ENCODE measurements at places on chromosomes 7 and 10.
A peak's percentile ranks its signal among the peaks of the same experiment; 100 is the strongest.

DNA sequence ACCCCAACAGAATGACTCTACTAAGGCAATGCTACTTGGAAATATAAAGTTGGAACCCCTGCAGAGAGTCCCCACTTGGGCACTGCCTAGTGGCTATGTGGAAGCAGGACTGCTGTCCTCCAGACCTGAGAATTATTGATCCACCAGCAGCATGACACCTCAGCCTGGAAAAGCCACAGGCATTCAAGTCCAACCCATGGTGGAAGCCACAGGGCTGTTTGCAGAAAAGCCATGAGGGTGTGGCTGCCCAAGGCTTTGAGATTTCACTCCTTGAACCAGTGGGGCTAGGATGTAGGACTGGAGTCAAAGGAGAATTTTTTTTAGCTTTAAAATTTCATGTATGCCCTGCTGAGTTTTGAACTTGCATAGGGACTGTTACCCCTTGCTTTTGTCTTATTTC is 13.6 kb upstream of the GHRHR start:
- H3K4me1 ChIP-seq: no peaks in the 10 kb centered on the region
- H3K4me3 ChIP-seq: no peak overlapping the region
- no peak overlapping the region for H3K27ac ChIP-seq
- no peak for DNase-seq
- H3K27me3 ChIP-seq: peaks cover 35% of the 10 kb centered on the region

DNA sequence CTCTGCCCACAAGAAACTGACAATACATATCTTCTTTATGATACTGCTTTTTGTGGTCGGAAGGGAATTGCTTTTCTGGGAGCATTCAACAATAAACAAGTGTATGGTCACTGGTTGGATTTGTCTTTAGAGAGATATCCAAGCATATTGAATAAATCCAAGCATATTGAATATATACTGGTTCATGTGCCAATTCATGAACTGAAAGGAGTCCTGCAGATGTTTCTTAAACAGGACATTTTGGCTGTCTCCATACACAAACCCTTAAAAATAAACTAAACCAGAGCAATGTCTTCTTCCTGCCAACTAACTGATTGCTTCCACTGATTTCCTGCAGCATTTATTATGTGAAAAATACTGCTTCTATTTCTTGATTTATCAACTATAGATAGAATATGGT is 173.9 kb downstream of the FOXP2 start:
- no peak for DNase-seq
- H3K36me3 ChIP-seq: no peaks in the 10 kb centered on the region
- H3K27ac ChIP-seq: no peak overlapping the region
- H3K4me3 ChIP-seq: no peak overlapping the region

DNA sequence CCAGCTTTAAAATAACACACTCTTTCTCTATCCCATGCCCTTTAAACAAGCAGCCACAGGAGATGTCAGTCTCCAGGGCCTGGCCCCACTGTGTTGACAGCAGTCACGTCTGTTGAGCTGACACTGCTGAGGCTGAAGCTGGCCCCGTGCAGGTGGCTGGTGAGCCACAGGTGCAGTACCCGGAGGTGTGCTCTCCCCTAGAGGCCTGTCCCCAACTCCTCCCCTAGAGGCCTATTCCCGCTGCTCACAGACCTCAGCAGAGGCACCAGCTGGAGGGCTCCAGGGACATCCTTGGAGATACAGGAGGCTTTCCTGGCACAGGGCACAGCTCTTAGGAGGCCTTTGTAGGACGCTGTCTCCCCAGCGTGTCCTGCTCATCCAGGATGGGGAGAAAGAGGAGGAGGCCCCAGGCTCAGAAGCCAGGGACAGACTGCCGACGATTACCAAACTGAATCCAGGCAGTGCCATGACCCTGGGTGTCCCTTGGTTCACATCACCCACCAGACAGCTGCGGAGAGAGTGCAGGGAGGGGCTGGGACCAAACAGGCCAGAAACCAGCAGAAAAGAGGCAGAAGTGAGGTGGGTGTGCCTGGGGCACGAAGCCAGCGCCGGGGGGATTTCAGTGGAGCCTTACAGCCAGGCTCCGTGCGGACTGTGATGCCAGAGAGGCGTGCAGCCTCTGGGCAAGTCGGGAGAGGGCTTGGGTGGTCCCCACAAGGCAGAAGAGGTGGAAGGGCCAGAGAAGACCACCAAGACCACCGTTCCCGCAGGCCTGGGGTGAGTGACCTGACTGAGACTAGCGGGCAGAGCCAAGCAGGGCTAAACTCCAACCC is 18.5 kb upstream of the TTYH3 start:
- no peaks in the 10 kb centered on the region for H3K36me3 ChIP-seq
- no peak for DNase-seq
- peak overlapping the region; percentile 75 for H3K27ac ChIP-seq
- no peaks in the 10 kb centered on the region for H3K27me3 ChIP-seq
- peaks cover 21% of the 10 kb centered on the region for H3K4me1 ChIP-seq

- no peak overlapping the region for H3K27ac ChIP-seq
- no peaks in the 10 kb centered on the region for H3K36me3 ChIP-seq
- H3K27me3 ChIP-seq: peaks cover 20% of the 10 kb centered on the region
- DNase-seq: no peak
Measured at GRCh38 chr10:87622314-87623004, 37.2 kb upstream of the PAPSS2 start.

DNA sequence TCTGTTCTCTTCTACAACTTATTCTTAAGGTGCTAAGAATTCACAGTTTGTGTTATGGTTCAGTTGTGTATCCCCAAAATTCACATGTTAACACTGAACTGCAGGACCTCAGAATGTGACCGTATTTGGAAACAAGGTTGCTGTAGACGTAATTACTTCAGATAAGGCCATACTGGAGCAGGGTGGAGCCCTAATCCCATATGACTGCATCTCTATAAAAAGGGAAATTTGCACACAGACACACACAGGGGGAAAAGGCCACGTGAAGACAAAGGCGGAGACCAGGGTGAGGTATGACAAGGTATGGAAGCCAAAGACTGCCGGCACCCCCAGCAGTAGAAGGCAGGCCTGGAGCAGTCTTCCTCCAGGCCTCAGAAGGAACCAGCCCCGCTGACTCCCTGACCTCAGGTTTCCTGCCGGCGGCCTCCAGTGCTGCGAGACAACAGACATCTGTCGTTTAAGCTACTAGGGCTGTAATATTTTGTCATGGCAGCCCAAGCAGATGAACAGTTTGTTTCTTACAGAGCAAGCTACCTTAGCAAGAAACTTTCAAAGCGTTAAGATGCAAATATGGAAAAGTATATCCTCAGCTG is 98.7 kb downstream of the PROSER2 start:
- no peak overlapping the region for H3K4me3 ChIP-seq
- no peaks in the 10 kb centered on the region for H3K27me3 ChIP-seq
- no peak for DNase-seq
- H3K36me3 ChIP-seq: peaks cover 54% of the 10 kb centered on the region

DNA sequence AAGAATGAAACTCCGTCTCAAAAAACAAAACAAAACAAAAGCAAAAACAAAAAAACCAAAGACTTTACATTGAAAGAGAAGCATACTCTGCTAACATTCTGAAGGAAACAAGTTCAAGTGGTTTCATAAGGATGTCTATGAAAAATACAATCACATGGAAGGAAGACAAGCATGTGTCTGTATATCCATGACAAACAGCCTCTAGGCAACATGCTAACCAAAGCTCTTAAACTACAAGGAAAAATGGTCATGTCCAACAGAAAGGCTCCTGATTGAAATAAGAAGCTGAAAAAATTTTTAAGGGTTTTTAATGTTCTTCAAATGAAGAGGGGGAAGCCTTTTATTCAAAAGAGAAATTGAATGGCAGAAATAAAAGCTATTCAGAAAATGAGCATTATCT is 64.9 kb downstream of the UBE2H start:
- no peak for DNase-seq
- H3K4me3 ChIP-seq: no peak overlapping the region
- no peaks in the 10 kb centered on the region for H3K27me3 ChIP-seq
- H3K36me3 ChIP-seq: peaks cover 3% of the 10 kb centered on the region
- H3K4me1 ChIP-seq: peaks cover 3% of the 10 kb centered on the region

DNA sequence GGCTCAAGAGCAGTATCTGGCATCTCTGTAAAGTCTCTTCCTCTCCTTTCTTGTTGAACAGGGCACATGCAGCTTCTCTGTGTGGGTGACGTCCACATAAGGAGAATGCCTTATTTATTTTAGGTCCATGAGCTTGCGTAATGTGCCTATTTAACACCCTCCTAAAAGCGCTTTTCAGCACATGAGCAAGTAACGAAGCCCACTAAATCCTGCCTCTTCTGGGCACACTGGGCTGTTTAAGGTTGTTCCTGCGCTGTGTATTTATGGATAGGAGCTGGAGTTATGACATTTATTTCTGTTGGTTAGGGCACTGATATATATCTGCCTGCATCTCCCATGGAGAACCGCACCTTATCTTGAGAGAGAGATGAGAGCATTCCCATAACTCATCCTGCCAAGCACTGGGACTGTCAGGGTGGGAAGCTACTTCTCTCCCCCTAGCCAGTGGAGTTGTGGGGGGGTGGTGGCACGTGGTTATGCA is 76.1 kb downstream of the LRRC4 start:
- no peak overlapping the region for H3K27ac ChIP-seq
- peaks cover 48% of the 10 kb centered on the region for H3K36me3 ChIP-seq
- H3K4me3 ChIP-seq: no peak overlapping the region
- H3K27me3 ChIP-seq: no peaks in the 10 kb centered on the region
- peaks cover 14% of the 10 kb centered on the region for H3K4me1 ChIP-seq

- H3K27ac ChIP-seq: peak overlapping the region; percentile 51
- H3K4me1 ChIP-seq: peaks cover 60% of the 10 kb centered on the region
- peaks cover 24% of the 10 kb centered on the region for H3K36me3 ChIP-seq
Measured at GRCh38 chr10:35355971-35356724, 19.8 kb downstream of the CCNY start.

DNA sequence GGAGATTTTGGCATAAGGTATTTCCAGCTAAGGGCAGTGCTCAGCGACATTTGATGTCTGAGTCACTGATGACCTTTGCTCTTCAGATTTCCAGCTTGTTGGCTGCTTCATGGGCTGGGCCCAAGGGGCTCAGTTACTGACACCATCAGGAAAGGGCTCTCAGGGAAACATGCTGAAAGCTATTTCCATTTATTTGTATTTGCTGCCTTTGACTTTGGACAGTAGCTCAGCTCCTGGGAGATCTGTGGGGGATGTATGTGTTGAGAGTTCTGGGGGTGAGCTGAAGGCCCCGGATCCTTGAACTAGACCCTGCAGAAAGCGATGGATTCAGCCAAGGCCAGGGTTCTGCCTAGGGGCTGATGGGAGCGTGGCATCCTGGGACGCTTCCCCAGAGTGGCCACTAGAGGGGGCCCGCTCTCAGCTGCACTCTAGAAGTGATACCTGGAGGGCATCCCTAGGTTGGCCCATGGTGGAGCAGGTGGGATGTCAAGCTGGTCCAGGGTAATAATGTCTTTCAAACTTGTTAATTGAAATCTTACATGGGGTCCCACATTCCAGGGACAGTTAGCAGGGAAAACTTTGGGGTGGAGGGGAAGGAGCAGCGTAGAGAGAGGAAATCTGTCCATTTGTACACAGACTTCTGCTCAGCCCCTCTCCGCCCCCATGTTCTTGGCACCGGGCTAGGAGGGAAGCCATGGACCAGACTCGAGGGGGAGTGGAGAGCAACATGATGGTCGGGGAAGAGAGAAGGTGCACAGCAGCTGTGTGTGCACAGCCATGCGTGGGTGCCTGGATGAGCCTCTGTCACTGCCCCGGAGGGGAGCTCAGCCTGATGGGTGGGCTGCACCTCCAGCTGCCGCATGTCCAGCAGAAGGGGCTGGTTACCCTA is 3.0 kb upstream of the BTBD16 start:
- H3K4me3 ChIP-seq: no peak overlapping the region
- peak; percentile 27 for DNase-seq
- H3K36me3 ChIP-seq: no peaks in the 10 kb centered on the region
- peaks cover 38% of the 10 kb centered on the region for H3K27me3 ChIP-seq

GRCh38 chr10:59287587-59288255 is 74.6 kb downstream of the FAM13C start:
- H3K4me1 ChIP-seq: no peaks in the 10 kb centered on the region
- DNase-seq: no peak
- H3K27ac ChIP-seq: no peak overlapping the region
- no peaks in the 10 kb centered on the region for H3K27me3 ChIP-seq
- no peak overlapping the region for H3K4me3 ChIP-seq

DNA sequence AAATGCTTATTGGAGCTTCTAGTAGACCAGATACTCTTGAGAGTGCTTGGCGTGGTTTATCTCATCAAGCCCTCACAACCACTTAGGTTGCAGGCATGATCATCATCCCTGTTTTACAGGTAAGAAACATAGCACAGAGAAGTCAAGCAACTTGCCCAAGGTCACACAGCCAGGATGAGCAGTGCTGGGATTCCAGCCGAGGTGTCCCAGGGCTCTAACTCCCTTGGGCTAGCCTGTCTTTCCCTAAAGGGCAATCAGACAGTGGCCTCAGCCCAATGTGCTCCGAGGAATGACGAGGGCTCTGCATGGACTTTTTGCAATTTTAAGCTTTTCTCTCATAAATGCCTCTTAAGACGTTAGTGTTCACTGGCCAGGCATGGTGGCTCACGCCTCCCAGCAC is 39.9 kb upstream of the SPDYE3 start:
- no peak overlapping the region for H3K4me3 ChIP-seq
- no peak for DNase-seq
- H3K36me3 ChIP-seq: no peaks in the 10 kb centered on the region
- no peaks in the 10 kb centered on the region for H3K27me3 ChIP-seq
- peaks cover 42% of the 10 kb centered on the region for H3K4me1 ChIP-seq
- no peak overlapping the region for H3K27ac ChIP-seq

- no peak overlapping the region for H3K4me3 ChIP-seq
- no peaks in the 10 kb centered on the region for H3K36me3 ChIP-seq
- DNase-seq: no peak
- H3K27me3 ChIP-seq: no peaks in the 10 kb centered on the region
- H3K27ac ChIP-seq: no peak overlapping the region
Measured at GRCh38 chr7:28747404-28747803, 210.7 kb downstream of the TRIL start.

DNA sequence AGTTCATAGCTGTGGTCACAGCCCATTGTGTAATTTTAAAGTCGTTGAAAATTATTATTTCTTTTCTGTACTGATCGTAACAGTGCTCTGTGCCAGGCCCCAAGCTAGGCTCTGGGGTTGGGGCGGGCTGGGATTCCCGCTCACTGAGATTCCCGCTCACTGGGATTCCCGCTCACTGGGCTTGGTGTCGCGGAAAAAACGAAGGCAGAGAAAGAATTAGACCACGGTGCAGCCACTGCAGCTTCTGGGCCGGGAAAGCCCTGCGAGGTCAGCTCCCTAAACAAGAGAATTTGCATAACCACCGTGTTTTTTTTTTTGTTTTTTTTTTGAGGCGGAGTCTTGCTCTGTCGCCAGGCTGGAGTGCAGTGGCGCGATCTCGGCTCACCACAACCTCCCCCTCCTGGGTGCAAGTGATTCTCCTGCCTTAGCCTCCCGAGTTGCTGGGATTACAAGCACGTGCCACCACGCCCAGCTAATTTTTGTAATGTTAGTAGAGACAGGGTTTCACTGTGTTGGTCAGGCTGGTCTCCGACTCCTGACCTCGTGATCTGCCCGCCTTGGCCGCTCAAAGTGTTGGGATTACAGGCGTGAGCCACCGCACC is 31.2 kb downstream of the FOXK1 start:
- H3K36me3 ChIP-seq: peaks cover 40% of the 10 kb centered on the region
- peak overlapping the region; percentile 78 for H3K4me3 ChIP-seq
- peaks cover 51% of the 10 kb centered on the region for H3K4me1 ChIP-seq
- no peaks in the 10 kb centered on the region for H3K27me3 ChIP-seq
- peak overlapping the region; percentile 94 for H3K27ac ChIP-seq
- DNase-seq: peak; percentile 51

- peaks cover 1% of the 10 kb centered on the region for H3K27me3 ChIP-seq
- H3K27ac ChIP-seq: no peak overlapping the region
- DNase-seq: no peak
- no peaks in the 10 kb centered on the region for H3K36me3 ChIP-seq
Measured at GRCh38 chr7:98360221-98361130, 40.4 kb downstream of the BAIAP2L1 start.

- H3K36me3 ChIP-seq: peaks cover 4% of the 10 kb centered on the region
- H3K27me3 ChIP-seq: peaks cover 33% of the 10 kb centered on the region
- no peak overlapping the region for H3K27ac ChIP-seq
Measured at GRCh38 chr10:91525896-91526712, 106.8 kb downstream of the PPP1R3C start.

All from stimulated activated naive B cell treated with anti-CD40 and anti-IgM and Interleukin-4, amounts not matched to agents 10 μg/mL and 1 μg/mL and 100 μg/mL, for 72 hours (primary cell).